ENCODE measurements at places on chromosomes 16 and 17. TPM values are rescaled to one million over a fixed set of nuclear protein-coding genes. Genes with fewer than 3 reads are reported as not detected.

Gene CCT6B
- total RNA-seq, result 1.7 TPM

Gene KRT15
- total RNA-seq, result 3.6 TPM

Gene DNAH2
- under 0.01 TPM for total RNA-seq

Gene CCDC144A
- 1.4 TPM for total RNA-seq

GRCh38 chr17:62194401-62194800 is 129.3 kb upstream of the MED13 start:
- no peak for DNase-seq
- H3K4me3 ChIP-seq, result no peak overlapping the region
- no peak overlapping the region for H3K27ac ChIP-seq
- no peaks in the 10 kb centered on the region for H3K36me3 ChIP-seq
- H3K4me1 ChIP-seq, result no peaks in the 10 kb centered on the region

DNA sequence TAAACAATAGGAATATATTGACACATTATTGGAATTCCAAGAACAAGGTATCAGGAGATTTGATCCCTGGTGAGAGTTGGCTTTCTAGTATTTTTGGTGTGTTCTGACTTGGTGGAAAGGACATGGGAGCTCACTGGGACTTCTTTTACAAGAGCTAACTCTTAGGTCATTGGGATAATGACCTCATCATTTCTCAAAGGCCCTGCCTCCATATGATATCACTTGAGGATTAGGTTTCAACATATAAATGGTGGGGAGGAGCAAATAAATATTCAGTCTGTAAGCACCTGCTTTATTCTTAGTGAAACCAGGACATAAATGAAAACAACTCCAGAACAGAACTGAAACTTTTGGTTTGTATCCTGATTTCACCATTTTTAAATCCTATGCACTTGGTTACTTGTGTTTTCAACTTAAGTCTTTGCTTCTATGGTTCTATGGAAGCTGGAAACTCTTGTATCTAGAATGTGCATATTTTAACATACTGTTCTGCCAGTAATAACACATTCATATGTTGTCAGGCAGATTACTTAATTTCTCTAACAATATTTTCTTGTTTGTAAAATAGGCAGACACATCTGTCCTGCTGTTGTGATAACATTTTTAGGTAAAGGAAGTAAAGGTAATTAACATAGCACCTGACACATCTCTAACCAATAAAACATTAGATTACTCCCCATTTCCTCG is 1527.7 kb upstream of the CDH8 start:
- no peak overlapping the region for H3K27ac ChIP-seq
- no peaks in the 10 kb centered on the region for H3K27me3 ChIP-seq
- H3K4me1 ChIP-seq, result no peaks in the 10 kb centered on the region
- H3K36me3 ChIP-seq, result no peaks in the 10 kb centered on the region

GRCh38 chr16:29925105-29925756 is 795 bp downstream of the KCTD13 start:
- H3K4me3 ChIP-seq, result peak overlapping the region; percentile 79
- H3K27ac ChIP-seq, result peak overlapping the region; percentile 78
- DNase-seq, result no peak
- peaks cover 11% of the 10 kb centered on the region for H3K36me3 ChIP-seq
- H3K4me1 ChIP-seq, result peaks cover 10% of the 10 kb centered on the region

DNA sequence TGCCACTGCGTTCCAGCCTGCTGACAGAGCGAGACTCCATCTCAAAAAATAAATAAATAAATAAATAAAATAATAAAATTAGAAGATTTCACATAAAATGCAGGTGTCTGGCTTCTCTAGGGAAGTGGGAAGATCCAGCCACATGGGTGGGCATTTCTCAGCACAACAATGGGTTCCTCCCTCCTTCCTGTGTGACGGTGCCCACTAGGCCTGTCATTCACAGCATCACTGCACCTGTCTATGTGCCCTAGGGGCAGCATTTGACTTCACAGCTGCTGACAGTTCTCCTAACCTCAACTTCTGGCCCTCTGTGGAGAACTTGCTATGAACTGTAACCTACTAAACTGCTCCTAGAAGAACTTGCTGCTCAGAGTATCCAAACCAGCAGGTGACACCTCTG is 3.0 kb downstream of the ABHD15 start:
- no peaks in the 10 kb centered on the region for H3K27me3 ChIP-seq
- no peaks in the 10 kb centered on the region for H3K4me1 ChIP-seq
- H3K27ac ChIP-seq, result no peak overlapping the region
- no peak overlapping the region for H3K4me3 ChIP-seq
- DNase-seq, result no peak
- peaks cover 7% of the 10 kb centered on the region for H3K36me3 ChIP-seq

DNA sequence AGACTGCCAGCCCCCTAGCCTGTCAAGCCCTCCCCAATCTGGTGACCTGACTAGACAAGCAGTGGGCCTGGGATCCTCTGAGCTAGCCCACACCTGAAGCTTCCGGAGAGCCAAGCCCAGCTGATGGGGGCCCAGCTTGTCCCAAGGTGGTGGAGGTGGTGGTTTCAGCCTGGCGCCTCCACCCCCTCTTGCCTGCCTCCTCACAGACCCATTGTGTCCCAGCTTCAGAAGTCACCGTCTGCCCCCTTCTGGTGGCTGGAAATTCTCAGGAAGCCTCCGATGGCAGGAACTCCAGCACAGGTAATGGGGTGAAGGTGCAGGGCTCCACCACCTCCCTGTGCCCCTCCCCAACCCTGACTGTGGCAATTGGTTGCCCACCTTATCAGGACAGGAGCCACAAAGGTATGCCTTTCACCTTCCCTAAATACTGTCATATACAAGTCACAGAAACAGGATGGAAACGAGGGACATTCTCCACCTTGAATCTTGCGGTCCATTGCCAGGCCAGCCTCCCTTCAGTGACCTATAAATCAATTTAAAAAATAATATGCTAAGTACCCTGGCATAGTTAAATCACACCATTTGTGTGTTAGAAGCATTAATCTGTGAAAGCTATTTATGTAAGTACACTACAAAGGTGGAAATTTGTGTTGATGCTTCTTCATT is 66.0 kb upstream of the ZNF423 start:
- peak; percentile 17 for DNase-seq
- H3K4me1 ChIP-seq, result no peaks in the 10 kb centered on the region
- H3K4me3 ChIP-seq, result no peak overlapping the region
- H3K27me3 ChIP-seq, result no peaks in the 10 kb centered on the region

- H3K4me3 ChIP-seq, result no peak overlapping the region
- H3K4me1 ChIP-seq, result peaks cover 6% of the 10 kb centered on the region
- H3K36me3 ChIP-seq, result no peaks in the 10 kb centered on the region
- H3K27ac ChIP-seq, result no peak overlapping the region
- DNase-seq, result peak; percentile 25
Measured at GRCh38 chr16:69013991-69014390, 91.5 kb upstream of the HAS3 start.

GRCh38 chr16:79988089-79988488 is 387.6 kb upstream of the MAF start:
- H3K27me3 ChIP-seq, result no peaks in the 10 kb centered on the region

All from IMR-90 (cell line).